Activated CD8-positive, alpha-beta memory T cell treated with anti-CD3 and anti-CD28 coated beads, Interleukin-2, amount 50 U/mL, for 48 hours (primary cell): ENCODE measurements at places on chromosomes 4 and X.

GRCh38 chr4:182795446-182796238 lies 121.5 kb downstream of the DCTD start:
- no peak for DNase-seq

GRCh38 chr4:7811536-7812191 lies 128.0 kb downstream of the AFAP1 start:
- no peak for DNase-seq

GRCh38 chr4:157992038-157992705 lies 180.7 kb downstream of the GASK1B start:
- DNase-seq: no peak

DNA sequence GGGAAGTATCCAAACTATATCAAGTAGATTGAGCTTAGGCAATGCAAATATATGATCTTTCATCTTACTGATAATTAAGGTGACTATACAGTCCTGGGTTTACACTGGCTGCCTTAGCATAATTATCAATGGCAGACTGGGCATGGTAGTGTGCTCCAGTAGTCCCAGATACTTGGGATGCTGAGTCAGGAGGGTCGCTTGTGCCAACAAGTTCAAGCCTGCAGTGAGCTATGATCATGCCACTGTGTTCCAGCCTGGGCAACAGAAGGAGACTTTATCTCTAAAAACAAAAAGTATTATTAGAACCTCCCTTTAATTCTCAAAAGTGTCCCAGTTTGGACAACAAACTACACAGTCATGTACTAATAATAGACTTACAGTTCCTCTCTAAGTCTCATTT lies 99.4 kb upstream of the RASGEF1B start:
- DNase-seq: no peak

- no peak for DNase-seq
Observed at GRCh38 chr4:48261281-48261680, 8.4 kb downstream of the TEC start.

DNA sequence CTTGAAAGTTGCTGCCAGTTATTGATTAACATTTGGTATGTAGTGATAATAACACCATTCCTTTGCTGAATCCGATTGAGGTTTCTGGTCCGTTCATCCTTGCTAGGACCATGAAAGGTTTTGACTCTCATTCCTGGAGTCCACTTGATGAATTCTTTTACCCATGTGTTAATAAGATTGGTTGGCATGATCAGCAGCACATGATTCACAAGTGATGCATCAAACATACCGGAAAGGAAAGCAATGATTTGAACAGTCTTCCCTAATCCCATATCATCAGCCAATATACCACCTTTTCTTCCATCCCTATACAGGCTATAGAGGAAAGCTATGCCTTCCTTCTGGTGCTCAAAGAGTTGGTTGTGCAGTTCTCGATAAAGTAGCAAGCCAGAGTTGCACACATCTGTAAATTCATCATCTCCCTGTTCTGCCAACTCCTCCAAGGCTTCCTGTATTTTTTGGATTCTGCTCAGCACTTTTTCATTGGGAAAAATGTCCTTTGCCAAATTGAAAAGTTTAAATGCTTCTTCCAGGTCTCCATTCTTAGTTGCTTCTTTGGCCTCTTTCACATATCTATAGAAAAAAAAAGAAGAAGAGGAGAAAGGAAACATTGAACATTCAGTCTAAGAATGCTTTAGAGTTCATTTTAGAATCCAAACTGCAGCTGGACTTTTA lies 26.7 kb downstream of the PIN4 start:
- DNase-seq: no peak

DNA sequence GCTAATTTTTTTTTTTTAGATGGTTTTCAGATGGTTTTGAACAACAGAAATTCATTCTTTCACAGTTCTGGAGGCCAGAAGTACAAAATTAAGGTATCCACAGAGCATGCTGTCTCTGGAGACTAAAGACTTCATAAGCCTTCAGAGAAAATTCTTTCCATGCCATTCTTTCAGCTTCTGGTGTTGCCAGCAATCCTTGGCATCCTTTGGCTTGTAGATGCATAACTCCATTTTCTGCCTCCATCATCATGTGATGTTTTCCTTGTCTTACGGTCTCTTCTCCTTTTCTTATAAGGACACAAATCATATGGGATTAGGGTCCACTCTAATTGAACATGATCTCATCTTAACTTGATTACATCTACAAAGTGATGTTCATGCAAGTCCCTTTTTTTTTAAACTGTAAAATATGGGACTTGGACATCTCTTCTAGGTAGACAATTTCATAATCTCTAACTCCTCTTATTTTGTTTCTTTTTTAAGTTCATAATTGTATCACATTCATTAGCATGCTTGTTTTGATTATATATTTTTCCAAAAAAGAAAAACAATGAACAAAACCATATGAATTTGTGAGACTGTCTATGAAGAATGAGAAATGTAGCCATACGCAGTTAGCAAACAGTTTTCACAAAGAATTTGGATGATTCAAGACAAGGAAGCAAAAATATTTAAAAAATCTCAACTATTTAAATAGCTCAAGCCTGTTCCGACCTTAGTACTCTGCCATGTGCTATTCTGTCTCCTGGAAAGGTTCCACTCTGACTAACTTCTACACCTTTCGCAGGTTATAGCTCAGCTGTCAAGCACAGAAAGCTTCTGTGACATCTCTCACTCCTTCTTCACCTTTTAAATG lies 53.1 kb upstream of the GIMD1 start:
- DNase-seq: no peak

DNA sequence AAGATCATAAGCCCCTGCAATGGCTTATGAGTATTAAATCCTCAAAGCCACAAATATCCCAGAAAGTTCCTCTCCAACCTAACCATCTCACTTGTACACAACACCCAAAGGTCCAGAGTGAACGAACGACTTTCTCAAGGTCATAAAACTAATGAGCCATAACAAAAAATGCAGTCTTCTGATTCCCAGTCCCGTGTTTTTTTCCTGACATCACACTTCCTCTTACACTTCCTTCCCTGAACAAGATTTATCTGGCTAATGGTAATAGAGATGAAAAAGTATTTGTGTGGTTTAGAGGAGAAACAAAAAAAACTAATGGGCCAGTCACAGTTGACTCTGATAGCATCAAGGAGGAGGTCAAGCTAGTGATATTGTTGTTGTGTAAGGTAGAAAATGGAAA lies 99.5 kb upstream of the KLHL13 start:
- no peak for DNase-seq

GRCh38 chr4:143634763-143635162 lies 65.7 kb downstream of the FREM3 start:
- no peak for DNase-seq

DNA sequence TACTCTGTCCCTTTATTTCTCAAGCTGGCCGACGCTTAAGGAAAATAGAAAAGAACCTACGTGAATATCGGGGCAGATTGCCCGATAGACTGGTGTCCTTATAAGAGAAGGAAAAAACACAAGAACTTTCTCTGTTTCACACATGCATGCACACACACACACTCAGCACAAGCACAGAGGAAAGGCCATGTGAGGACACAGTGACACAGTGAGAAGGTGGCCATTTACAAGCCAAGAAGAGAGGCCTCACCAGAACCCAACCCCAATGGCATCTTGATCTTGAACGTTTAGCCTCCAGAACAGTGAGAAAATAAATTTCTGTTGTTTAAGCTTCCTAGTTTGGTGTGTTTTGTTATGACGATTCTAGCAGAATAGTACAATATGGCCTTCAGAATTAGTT lies 37.0 kb downstream of the SPRY1 start:
- no peak for DNase-seq

GRCh38 chr4:25313201-25313895 lies 774 bp downstream of the ZCCHC4 start:
- DNase-seq: no peak

DNA sequence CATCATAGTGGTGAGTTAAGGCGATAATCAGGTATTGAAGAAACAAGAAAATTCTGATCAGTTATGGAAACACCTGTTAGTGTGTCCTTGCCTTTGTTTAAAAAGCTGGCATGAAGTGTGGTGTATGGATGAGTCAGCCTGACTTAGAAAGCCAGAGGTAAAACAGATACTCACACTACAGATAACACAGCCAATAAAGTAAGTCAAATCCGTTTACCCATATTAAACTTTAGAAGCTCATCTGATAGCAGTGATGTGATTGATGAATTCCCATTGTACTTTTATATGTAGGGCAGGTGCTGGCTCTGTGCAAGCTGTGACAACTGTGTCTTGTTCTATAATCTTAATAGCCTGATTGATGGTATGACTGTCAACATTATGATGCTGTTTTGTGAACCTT lies 1392.7 kb upstream of the IGFBP7 start:
- no peak for DNase-seq

DNA sequence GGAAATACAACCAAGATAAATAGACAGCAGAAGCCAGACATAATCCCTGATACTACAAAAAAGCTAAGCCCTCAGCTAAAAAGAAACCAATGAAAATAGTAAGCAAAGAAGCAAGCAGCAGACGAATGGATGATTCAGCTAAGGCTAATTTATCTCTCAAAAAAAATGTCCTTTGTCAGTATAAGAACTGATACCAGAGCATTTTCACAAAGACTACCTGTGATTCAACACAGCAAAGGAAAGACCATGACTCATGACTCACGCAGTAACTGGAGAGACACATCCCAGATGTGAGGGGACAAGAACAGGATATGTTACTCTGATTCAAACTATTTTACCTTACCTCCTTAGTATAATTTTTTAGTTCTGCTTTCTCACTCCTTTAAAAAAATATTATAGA lies 22.7 kb upstream of the TMPRSS11F start:
- no peak for DNase-seq

- no peak for DNase-seq
Observed at GRCh38 chrX:41870719-41871151, 52.6 kb downstream of the CASK start.

DNA sequence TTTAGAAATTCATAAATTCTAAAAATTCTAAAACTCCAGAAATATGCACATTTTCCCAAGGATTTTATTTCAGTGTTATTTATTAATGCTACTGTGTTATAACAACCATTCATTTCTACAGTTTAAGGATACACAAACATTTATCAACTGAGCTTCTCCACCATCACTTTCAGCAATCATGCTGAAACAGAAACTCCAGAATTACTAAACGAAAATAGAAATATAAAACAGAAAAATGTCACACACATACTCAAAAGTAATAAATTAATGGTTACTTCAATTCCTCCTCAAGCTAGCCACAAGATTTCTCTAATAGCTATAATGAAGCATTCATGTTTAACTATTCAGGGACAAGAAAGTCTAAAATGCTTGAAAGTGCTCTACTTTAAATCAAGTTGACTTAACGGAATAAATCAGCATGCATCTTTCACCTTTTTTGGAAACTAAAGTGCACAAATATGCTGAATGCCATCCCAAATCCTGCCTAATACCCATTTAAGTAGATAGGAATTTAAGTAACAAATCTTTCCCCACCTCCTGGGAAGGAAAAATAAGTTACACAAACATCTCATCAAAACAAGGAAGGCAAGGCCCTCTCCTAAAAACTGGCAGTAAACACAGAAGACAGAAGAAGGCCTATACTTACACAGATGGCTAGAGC lies 563 bp downstream of the FAM13A start:
- DNase-seq: no peak

DNA sequence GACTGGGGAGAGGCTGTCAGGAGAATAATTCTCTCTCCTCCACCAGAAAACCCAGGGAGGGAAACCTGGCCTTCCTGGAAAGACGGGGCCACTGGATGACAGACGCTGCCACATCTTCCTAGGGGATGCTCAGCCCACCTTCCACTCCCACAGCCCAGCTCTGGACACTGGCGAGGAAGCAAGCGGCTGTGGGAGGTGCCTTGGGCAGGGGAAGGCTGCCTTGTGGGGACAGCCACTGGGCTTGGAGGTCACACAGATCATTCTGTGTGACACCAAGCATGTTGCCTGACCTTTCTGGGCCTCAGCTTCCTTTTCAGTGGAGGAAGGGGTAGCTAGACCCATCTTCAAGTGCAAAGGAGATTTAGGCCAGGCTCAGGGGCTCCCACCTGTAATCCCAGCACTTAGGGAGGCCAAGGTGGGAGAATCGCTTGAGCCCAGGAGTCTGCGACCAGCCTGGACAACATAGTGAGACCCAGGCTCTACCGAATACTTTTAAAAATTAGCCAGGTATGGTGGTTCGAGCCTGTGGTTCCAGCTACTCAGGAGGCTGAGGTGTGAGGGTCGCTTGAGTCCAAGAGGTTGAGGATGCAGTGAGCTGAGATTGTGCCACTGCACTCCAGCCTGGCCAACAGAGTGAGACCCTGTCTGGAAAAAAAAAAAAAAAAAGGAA lies 9.8 kb upstream of the MSX1 start:
- DNase-seq: no peak

- no peak for DNase-seq
Observed at GRCh38 chr4:124028182-124028581, 631.6 kb downstream of the SPRY1 start.

- no peak for DNase-seq
Observed at GRCh38 chr4:113042502-113042901, 7.0 kb upstream of the ANK2 start.

GRCh38 chrX:117860517-117860916 lies 256.1 kb downstream of the KLHL13 start:
- DNase-seq: no peak

GRCh38 chr4:40305328-40306170 lies 29.6 kb upstream of the CHRNA9 start:
- no peak for DNase-seq

DNA sequence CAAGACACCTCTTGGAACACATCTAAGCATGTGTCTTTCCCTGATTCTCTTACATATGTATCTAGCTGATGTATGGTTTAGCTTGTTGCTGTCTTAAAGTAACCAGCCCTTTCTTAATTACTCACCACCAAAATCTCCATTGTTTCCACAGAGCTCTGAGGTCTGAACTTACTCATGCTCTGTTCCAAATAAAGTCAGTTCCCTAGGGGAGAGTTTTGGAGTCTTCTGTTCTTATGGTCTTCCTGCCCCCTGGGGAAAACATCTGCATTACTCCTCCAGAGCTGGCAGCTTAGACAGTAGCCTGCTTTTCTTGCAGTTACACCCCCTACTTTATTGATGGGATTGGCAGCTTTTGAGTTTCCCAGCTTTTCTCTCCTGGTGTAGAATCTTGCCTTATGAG lies 125.8 kb downstream of the EDA start:
- no peak for DNase-seq

- no peak for DNase-seq
Observed at GRCh38 chr4:40402556-40402955, 67.4 kb downstream of the CHRNA9 start.

DNA sequence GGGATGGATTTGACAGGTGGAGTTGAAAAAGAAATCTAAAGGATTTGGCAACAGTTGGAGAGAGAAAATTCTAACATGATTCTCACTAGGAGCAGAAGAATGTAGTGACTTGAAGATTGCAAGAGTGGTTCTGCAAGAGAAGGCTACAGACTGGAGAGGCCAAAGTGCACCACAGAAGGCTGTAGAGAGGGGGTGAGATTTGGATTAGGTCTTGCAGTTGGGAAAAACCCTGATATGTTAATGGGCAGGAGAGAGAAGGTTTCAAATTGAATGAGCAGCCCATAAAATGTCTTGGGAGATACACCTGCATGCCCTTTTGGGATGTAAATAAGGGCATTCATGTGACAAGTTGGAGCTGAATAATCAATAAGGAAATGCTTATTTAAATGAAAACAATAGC lies 14.7 kb upstream of the VEGFD start:
- no peak for DNase-seq

- no peak for DNase-seq
Observed at GRCh38 chrX:128142745-128143144, 90.5 kb upstream of the ACTRT1 start.
